ENCODE measurements at places on chromosomes 5 and 9. TPM values are rescaled to one million over a fixed set of nuclear protein-coding genes. Genes with fewer than 3 reads are reported as not detected.

Gene ACOT12
- total RNA-seq = not detected

Gene DOCK8
- 1.2 TPM for total RNA-seq

DNA sequence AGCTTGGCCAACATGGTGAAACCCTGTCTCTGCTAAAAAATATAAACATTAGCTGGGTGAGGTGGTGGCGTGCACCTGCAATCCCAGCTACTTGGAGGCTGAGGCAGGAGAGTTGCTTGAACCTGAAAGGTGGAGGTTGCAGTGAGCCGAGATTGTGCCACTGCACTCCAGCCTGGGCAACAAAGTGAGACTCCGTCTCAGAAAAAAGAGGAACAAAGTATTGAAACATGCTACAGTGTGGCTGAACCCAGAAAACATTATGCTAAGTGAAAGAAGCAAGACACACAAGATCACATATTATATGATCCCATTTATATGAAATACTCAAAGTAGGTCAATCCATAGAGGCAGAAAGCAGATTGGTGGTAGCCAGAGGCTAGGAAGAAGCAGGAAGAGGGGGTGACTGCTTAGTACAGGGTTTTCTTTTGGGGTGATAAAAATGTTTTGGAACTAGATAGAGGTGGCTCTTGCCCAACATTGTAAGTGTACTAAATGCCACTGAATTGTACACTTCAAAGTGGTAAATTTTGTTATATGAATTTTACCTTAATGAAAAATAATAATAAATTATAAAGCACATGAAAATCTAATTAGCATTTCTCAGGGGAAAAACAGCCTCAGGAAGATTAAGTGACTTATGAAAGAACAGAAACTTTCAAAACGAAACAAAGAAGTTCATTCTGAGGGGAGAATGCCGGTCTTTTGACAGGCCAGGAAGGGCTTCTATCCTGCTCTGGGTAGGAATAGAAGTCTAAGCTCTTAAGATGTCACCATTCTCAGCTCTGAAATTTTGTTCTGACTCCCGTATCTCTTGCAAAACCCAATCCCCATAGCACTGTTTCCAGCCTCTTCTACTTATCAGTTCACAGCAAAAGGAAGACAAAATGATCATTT is 161.1 kb upstream of the TBCA start:
- DNase-seq = no peak

- DNase-seq = no peak
Observed at GRCh38 chr5:116563736-116564308, 10.8 kb downstream of the SEMA6A start.

Gene DMRT3
- 0.47 TPM for total RNA-seq

DNA sequence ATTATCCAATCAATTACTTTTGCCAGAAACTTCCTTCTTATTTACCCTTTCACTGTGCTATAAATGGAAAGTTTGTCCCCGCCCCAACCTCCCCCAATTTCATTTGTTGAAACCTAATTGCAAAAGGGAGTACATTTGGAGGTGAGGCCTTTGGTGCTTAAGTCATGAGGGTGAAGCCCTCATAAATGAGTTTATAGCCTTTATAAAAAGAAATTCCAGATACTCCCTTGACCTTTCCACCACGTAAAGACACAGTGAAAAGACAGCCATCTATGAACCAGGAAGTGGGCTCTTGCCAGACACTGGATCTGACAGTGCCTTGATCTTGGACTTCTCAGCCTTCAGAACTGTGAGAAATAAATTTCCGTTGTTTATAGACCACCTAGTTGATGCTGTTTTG is 82.3 kb downstream of the NUDT12 start:
- DNase-seq = no peak

GRCh38 chr5:124057724-124058231 is 545.8 kb downstream of the CSNK1G3 start:
- DNase-seq = no peak

DNA sequence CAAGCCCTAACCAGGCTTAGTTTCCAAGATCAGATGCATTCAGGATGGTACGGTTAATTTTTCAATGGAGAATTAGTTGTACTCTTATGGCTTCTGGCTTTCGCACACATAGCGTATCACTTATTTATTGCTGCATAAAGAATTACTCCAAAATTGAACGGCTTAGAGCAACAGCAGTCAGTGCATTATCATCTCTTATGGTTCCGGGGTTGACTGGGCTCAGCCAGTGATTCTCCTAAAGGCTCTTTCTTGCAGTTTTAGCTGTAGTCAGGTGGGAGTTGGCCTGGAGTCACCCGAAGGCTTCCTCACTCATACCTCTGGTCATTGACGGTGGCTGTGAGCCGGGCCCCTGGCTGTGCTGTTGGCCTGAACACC is 595 bp upstream of the GRHPR start:
- DNase-seq = no peak

Gene PCDHGB2
- total RNA-seq = 4.7 TPM

Gene SNX24
- 15.9 TPM for total RNA-seq

DNA sequence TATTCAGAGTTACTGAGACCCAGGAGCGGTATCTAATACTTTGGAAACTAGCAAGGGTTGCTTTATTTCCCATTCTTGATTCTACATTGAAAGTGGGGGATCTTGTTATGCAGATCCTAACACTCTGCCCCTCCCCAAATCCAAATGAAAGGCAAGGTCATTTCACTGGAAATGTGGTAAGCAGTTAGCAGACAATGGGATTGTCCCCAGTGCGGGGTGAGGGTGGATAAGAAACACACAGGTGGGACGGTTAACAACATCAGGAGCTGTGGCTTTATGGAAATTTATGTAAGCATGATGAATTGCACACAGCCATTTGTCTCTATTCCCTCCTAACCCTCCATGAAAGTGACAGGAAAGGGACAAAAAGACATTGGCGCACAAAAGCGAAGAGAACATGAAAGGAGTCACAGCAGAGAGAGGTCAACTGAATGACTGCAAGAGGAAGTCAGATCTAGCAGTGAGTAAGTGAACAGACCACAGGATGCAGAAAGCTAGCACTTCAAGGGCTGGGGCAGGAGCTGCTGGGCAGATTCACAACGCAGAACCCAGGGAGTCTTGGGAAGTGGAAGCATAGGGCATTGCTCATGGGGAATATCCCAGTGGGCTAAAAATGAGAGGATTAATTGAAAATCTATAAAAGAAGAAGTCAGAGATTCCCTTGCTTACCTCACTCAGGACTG is 184.4 kb downstream of the HSD17B3 start:
- DNase-seq = no peak

- no peak for DNase-seq
Observed at GRCh38 chr9:137079401-137079787, 2.1 kb downstream of the UAP1L1 start.

DNA sequence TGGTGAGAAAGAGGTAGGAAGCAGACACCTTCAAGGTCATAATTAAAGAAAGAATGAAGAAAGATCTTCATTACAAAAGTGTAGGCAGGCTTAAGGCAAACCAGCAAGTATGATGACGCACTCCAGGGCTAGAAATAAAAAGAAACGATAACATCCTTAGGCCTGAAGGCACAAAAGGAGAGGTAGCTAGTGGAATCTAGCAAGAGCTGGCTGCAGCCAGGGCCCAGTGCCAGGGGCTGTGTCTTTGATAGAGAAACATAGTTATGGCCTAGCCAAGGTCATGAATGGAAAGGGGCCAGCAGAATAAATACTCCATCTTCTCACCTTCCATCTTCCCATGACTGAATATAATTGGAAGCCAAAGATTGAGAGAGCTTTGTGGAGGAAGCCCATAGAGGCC is 6.8 kb upstream of the SH3TC2 start:
- no peak for DNase-seq

DNA sequence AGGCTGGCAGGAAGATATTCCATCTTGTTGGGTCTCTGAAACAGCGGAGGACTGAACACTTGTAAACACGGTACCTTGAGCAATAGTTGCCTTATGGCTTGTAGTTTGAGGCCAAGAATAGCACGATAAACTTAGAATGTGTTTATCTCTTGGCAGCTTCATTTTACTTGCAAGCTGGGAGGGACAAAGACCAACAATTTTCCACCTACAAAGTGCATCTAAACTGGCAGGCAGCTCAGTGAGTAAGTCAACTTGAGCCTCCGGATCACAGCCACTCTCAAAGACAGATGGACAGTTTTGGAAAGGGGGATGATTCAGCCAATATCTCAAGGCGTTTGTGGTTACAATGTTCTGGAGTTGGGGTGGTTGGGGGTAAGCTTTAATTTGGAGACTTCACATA is 652.6 kb downstream of the CETN3 start:
- no peak for DNase-seq

Gene IRX1
- total RNA-seq = 0.06 TPM

Gene PDE6A
- total RNA-seq = not detected

GRCh38 chr9:109599711-109600110 is 101.6 kb upstream of the PTPN3 start:
- DNase-seq = no peak

Gene NOXA1
- 1.7 TPM for total RNA-seq

Gene SOX30
- total RNA-seq = not detected

Gene SPDL1
- 15.3 TPM for total RNA-seq

- no peak for DNase-seq
Observed at GRCh38 chr5:126366199-126366560, 57.0 kb upstream of the GRAMD2B start.

Gene SPIN1
- 45.4 TPM for total RNA-seq

- no peak for DNase-seq
Observed at GRCh38 chr9:34171753-34172535, 6.9 kb upstream of the UBAP1 start.

GRCh38 chr5:61746831-61747575 is 414.9 kb downstream of the ZSWIM6 start:
- no peak for DNase-seq

- DNase-seq = no peak
Observed at GRCh38 chr9:113514748-113515147, 51.2 kb downstream of the RGS3 start.

DNA sequence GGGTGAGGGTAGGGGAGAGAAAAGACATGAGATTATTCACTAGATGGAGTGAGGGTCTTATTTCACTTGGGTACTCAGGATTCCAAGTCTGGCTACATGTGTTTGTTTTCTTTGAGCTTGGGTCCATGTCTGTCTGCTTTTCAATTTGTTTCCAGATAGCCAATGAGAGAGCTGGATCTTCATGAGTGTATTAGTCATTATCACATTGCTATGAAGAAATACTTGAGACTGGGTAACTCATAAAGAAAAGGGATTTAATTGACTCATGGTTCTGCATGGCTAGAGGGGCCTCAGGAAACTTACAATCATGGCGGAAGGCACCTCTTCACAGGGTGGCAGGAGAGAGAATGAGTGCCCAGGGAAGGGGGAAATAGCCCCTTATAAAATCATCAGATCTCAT is 196.8 kb upstream of the TRIM32 start:
- DNase-seq = no peak

DNA sequence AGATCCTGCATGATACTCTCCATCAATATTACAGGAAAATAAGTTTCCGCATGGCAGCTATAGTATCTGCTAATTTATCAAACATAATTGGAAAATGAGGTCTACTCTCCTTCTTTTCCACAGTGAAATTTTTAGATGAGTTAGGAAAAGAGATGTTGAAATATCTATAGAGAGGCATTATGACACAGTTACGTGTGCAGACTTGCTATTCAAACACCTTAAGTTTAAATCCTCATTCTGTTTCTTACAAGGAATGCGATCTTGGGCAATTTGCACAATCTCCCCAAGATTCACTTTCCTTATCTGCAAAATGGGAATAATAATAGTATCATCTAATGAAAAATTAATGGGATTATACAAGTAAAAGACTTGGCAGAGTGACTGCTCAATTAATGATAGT is 91.7 kb upstream of the SLCO6A1 start:
- no peak for DNase-seq

GRCh38 chr9:84166891-84167290 is 173.7 kb downstream of the SLC28A3 start:
- DNase-seq = no peak

DNA sequence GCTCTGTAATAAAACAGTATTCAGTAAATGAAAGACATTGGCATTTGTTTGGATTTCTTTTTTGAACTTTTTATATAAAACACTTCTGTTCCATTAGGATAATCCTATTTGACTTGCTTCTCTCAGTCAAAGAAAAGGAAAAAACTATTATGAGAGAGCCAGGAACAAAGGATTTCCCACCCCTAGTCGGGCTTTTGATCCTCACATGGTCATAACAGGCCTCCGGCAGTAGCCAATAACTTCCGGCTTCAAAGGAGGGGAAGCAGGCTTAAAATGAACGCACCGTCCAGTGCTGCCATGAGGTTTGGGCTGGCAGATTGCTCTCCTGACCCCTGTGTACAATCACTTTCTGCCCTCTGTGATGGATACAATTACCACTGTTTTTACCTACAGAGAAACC is 209.3 kb downstream of the ZNF608 start:
- DNase-seq = no peak

Gene NR2F1-AS1
- 23.0 TPM for total RNA-seq

Gene SPINK7
- total RNA-seq = not detected

- DNase-seq = no peak
Observed at GRCh38 chr5:88159591-88159990, 109.1 kb downstream of the TMEM161B start.

DNA sequence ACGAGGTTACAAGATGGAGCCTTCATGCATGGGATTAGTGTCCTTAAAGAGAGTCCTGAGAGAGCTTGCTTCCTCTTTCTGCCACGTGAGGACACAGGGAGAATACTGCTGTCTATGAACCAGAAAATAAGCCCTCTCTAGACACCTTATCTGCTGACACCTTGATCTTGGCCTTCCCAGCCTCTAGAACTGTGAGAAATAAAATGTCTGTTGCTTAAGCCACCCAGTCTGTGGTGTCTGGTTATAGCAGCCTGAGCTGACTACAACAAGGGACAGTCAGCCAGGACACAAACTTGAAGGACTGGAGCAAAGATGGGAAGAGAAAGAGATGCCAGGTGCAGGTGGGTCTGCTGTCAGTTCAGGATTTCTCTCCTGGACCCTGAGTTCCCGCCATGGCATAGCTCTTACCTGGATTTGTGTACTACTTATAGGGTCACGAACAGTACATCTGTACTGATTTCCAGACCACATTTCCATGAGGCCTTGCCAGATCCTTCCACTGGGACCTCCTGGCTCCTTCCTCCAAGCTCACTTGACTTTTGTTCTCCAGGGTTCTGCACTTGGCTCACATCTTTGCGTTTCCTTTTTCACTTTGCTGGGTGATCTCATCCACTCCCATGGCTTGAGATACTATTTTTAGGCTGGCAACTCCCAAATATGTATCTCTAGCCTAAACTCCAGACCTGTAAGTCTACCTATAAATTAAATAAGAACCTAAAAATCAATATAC is 44.9 kb upstream of the LIFR start:
- no peak for DNase-seq

- no peak for DNase-seq
Observed at GRCh38 chr9:131290036-131290766, 678 bp downstream of the PLPP7 start.

Gene C9orf153
- not detected for total RNA-seq

Gene PCDH1
- 479 TPM for total RNA-seq

DNA sequence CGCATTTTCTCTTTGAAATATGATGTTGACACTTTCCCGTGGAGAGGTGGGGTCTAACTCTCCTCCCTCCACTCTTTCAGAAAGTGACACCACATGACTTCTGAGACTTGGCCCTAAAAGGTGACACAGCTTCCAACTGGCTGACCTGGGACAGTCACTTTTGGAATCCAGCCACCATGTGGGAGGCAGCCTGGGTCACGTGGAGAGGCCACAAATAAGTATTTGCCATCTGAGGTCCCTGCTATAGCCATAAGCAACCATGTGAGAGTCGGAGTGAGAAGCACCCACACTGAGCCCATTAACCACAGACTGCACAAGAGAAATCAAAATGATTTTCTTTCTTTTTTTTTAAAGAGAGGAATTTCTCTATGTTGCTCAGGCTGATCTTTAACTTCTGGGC is 4.1 kb upstream of the PHYKPL start:
- no peak for DNase-seq

GRCh38 chr5:100889896-100890295 is 13.2 kb downstream of the ST8SIA4 start:
- DNase-seq = no peak

- DNase-seq = no peak
Observed at GRCh38 chr5:1251678-1252580, 26.7 kb downstream of the SLC6A18 start.

Gene WDR36
- 26.3 TPM for total RNA-seq
